T-helper 2 cell (primary cell): ENCODE measurements at places on chromosomes 4 and X.
A peak's percentile ranks its signal among the peaks of the same experiment; 100 is the strongest.

GRCh38 chr4:109432203-109432602, 1.4 kb upstream of the SEC24B start:
- no peak for DNase-seq

GRCh38 chr4:38683276-38683675, 19.3 kb downstream of the KLF3 start:
- no peak for DNase-seq

DNA sequence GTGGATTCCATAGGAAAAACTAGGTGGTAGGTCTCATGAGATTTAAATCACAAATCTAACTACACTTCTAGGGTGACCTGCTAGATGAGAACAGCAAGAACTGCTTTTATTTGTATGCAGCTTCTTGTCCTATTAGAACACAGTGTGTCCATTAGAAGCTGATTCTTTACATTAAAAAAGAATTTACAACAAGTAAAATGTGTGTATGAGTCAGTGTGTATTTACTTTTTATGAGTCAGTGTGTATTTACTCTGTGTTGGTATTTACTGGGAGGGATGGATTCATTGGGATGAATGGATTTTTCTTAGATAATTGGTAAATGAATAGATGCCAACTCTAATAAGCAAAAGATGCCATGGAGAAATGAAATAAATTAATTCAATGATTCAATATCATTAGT, 40.6 kb upstream of the XPNPEP2 start:
- no peak for DNase-seq

DNA sequence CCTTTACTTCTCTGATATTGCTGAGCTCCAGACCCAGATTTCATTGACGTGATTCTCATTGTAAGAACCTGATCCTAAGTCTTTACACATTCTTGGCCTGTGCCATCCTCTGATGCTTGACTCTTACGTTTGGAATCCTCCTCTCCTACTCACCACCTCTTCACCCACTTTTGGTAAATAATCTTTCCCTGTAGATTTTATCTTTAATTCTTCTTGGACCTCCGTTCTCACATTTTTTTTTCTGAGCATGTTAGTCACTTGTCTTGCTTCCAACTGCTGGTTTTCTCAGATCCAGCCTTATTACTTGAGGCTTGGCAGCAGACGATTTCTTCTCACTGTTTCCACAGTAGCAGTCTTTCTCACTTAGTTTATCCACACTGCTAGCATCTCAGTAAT, 12.4 kb upstream of the SH3RF1 start:
- DNase-seq: no peak

GRCh38 chr4:6498511-6499237, 26.3 kb upstream of the PPP2R2C start:
- DNase-seq: no peak

DNA sequence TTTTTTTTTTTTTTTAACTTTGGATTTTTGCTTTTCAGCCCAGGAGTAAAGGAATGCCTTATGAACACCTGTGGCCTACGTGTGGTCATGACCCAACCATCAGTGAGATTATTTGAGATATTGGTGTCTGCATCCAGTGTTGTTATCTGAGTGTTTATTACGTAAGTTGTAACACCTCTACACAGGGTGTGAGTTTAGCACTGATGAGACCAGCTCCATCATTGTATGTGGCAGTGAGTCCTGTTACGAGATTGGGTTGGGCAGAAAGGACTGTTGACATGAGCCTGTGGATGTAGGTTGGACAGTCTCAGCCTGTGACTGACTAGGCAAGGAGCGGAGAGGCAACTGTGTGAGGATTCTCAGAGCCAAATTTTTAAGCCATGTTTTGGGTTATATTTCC, 179.0 kb downstream of the PTTG2 start:
- no peak for DNase-seq

- no peak for DNase-seq
Observed at GRCh38 chr4:145186729-145187128, 6.3 kb upstream of the OTUD4 start.

DNA sequence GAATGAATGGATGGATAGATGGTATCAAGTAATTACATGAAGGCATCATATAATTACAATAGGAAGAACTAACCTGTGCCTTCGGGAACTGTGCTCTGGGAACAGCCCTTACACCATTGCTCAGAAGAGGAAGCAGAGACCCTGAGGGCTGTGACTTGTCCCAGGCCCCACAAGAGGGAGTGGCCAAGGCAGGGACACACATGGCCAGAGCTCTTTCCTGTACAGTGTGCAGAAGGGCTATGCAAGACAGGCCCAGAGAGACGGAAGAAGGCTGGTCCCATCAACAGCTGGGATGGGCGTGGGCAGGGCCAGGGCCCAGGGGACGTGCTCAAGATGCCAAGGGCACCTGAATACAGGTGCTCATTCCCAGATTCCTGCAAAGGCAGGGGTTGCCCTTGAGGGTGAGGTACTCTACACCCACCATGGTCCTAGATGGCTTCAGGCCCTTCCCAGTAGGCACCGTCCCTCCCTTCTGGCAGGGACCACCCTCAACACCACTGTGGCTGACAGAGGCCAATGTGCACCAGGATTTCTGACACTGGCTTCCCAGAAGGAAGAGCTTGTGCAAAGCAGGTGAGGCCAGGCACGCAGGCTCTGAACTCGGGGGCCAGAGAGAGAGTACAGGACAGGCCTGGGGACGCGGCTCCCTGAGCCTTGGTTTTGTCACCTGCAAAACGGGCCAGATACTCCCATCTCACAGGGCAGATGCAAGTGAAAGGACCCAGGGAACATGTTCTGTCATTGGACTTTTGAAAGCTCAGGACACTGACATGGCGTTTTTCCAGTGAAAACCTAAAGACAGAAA, 1.7 kb downstream of the EVC2 start:
- DNase-seq: no peak

DNA sequence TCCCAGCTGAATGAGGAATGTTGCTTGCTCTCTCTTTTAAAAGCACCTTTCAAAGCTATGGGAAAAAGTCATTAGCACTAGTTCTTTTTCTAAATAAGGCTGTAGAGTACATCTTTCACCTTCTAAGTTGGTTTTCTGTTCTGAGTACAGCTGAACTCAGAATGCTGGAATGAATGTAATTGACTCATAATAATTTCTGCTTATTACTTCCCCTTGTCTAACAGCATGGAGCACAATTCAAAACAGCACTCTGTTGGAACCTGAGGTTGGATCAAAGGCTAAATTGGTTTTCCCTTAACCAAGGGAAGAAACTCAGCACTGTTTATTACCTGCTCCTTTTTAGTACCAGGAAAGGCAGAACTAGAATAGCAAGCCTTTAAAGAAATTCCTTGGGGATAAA, 33.5 kb upstream of the CYP2U1 start:
- DNase-seq: no peak

DNA sequence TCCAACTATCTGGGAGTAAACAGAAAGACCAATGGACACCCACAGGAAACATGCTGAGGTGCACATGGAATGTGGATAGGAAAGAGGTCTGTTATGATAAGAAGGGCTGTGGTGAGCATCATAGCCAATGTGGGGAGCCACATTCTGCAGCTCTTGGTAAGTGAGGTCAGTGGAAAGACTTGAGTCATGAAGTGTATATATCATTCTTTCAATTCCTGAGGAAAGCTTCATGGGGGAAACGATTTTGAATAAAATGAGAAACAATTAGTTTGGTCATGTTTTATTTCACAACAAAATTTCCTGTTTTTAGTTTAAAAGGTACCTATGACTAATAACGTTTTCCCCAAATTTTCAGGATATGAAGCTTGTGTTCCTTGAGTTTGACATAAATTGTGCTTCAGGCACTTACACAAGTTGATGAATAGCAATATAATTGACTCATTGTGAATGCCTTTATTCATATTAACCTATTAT, 41.4 kb upstream of the RASSF6 start:
- no peak for DNase-seq

DNA sequence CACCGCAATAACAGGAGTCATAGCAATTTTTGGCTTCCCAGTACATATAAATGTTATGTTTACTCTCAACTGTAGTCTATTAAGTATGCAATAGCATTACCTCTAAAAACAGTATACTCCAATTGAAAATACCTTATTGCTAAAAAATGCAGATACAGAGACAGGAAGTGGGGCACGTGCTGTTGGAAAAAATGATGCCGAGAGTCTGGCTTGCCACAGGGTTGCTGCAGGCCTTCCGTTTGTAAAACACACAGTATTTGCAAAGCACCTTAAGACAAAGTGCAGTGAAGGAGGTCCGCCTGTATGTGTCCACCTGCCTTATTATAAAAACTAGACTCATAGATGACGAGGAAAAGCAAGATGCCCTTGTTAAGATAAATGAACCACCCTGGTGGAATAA, 23.5 kb downstream of the CD99 start:
- DNase-seq: peak; percentile 71

DNA sequence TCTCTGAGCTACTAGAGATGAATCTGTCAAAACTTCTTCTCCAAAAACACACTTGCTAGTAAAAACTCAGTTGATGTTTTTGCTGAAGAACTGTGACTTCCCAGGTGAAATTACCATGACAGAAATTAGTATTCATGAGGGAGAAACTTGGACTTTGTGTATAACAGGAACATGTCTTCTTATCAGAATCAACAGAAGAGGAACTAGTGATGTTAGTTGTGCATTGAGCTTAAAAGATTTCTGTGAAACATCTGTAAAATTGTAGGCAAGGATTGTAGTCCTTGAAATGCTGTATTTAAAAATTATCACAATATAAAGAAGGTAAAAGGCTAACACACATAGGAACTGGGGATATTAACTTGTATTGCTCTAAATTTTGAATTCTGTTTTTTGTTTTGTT, 11.3 kb downstream of the FAM241A start:
- no peak for DNase-seq

DNA sequence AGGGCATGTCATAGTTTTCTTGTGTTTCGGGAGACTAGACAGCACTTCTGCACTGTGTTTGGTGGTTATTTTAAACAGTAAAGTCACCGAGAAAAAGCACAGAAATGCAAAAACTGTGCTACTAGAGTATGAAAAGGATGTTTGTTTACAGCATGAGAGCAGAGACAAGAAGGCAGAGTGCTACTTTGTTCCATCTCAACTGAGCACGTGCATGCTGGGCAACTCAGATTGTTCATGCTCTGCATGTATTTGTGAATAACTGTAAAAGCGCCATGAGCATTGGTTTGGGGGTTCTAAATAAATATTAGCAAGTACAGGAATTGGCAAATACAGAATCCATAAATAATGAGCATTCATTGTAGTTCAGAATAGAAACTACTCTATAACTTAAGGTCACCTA, 7.4 kb downstream of the EVC start:
- no peak for DNase-seq

- DNase-seq: peak; percentile 68
Observed at GRCh38 chr4:4269856-4270255, 20.1 kb downstream of the LYAR start.

DNA sequence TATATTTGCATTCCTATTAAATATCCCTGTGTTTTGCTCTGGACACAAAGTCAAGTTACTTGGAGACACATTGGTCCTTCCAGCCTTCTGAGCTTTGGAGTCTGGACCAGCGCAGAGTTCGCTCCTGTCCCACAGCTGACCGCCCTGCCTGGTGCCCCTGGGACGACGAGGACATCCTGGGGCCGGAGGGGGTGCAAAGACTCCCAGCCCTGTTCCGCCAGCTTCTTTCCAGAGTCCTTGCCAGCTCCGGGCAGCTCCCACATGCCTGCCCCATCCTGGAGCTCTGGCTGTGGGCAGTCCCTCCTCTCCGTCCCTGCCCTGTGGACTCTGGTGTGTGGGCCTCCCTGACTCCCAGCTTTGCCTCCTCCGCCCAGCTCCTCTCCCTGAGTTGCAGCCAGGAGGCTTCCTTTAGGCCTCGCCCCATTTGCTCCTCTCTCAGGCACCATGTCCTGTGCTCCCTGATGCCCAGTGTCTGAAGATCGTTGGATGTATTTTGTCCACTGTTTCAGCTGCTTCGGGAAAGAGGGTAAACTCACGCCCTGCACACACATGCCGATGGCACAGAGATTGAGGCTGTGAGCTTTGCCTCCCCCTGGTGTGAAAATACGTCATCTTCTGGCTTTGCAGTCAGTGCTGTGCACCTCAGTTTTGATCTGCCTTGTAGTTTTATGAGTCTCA, 4.9 kb upstream of the PCGF3 start:
- no peak for DNase-seq

GRCh38 chrX:47514533-47515235, 31.7 kb upstream of the ZNF41 start:
- DNase-seq: no peak

DNA sequence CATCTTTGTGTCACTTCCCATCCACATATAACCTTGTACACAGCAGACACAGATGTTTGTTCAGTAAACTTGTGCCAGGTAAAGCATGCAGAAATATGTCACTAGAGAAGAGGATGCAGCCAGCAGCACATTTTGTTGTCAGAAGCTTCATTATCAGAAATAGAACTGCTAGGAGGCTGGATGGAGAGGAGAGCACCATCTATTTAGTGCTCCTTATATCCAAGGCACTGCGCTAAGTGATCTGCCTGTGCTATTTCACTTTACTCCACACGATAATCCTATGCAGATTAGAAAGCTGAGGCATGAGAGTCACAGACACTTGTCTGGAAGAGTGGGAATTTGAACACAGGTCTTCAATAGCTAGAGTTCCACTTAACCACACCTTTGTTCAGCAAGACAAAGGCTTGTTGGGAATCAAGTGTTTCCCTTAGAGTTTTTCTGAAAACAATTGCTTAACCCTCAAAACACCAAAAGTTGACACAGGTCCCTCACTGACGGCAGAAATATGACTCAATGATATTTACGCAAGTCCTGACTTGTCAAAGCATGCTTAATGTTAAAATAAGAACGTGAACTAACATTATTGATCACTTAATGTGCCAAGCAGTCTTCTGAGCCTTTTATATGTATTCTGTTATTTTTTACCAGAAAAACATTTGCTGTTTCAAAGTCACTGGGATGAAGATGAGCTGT, 1.2 kb upstream of the QDPR start:
- DNase-seq: no peak

GRCh38 chr4:150342945-150343344, 239.0 kb upstream of the MAB21L2 start:
- no peak for DNase-seq

DNA sequence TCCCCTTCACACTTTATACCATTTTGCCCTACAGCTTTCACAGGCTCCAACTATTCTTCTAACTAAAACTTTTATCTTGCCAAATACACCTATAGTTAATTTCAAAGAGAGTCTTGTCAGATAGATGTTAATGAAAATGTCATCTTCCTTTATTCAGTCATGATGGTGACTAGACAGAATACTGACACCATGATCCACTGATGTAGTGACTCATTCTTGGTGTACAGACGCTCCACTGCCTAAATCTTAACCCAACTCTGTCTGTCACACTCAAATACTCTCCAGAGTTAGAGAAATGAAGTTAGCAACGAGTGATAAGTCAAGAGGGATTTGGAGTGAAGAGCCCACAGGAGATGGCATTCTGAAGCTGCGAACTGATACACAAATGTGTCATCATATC, 32.1 kb upstream of the HDAC8 start:
- no peak for DNase-seq

GRCh38 chr4:81457345-81457744, 14.4 kb downstream of the RASGEF1B start:
- no peak for DNase-seq

DNA sequence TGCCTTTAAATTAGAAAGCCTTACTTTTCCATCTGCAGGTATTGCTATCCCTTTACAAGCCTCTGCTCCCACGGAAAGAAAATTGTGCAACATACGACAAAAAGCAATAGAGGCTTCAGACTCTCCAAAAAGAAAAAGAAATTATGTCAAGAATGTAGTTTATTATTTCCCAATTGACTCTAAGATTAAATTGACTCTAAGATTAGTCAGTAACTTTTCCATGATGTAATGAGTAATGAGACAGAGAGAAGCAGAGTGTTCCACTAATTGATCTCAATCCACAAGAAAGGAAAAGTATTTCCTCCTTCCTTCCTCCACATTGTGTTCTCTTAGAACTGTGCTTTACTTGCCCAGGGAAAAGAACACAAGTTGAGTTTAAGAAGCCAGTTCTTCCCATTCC, 345.7 kb upstream of the HS3ST1 start:
- no peak for DNase-seq
